NCI-H2029 treated with DMSO at 0.1 percent for 48 hours (cell line): ENCODE measurements at places on chromosomes 12 and 14.

DNA sequence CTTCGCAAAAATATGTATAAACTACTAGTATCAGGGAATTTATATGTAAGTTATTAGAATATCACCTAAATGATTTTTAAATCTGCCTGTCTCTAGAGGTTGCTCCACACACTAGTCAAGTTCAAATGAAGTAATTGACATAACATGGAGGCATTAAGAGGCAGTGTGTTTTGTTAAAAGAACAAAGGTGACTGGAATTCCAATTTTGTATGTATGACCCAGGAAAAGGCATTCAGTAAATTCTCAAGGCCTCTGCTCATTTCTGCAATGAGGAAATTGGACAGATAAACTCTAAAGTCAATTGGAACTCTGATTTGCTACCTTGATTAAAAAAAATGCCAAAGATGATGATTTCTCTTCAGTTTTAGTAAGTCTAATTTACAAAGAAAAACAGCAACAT, 117.1 kb downstream of the NAV3 start:
- DNase-seq, result no peak

DNA sequence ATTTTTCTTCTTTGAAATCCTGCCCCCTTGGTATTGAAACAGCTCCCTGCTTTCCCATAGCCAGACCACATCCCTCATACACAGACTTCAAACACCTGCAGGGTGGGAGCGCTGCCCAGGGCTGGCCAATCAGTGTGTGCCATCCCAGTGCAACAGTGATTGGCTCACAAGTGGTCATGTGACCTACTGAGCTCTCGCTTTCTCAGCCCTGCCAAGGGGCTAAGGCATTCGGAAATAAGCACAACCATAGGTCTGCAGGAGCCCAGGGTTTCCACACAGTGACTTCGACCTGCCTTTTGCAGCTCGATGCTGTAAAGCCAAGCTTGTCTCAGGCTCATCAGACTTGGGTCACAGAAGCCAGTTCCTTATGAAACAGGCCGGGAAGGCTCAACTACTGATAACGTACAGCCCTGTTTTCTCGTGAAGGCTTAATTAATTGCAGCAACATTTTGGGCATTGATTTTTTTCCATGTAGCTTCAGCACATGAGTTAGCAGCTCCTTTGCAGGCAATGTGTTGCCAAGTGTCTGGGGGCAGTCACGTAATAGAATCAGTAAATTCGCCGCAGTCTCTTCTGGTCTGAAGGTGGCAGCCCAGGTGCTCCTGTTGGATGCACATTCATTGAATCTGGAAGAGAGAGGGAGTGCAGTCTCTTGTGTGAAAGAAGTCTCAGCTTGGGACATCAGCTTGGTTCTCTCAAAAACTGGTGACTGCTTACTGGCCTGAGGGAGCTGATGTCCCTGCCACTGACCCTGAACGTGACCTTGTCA, 1091.8 kb downstream of the AACS start:
- no peak for DNase-seq

DNA sequence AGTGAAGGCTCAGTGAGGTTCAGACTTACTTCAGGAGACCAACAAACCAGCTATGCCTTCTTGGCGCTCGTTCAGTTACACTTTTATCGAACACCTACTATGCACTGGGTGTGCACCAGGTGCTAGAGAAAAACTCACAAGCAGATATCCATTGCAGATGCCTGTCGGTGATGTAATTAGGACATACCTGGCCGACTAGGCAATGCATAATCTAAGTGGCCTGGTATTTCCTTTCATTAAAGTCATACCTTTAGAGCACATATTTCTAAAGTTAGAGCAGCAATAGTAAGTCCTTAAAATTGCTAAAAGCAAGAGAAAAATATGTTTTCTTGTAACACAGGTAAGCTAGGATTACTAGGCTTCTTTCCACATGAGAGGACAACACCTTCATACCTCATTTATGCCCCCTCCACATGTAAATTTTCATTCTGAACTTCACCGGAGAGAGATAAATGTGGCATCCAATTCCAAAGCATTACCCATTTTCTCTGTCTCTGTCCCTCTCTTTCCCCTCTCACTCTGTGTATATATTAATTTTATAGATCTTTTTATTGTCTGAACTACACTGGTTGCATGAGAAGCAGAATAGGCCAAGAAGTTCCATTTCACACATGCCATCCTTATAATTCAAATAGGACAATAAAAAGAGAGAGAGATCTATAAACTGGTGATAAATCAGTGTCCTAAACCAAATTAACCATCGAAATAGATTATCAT, 242.2 kb downstream of the SPTSSA start:
- DNase-seq, result peak; percentile 97

DNA sequence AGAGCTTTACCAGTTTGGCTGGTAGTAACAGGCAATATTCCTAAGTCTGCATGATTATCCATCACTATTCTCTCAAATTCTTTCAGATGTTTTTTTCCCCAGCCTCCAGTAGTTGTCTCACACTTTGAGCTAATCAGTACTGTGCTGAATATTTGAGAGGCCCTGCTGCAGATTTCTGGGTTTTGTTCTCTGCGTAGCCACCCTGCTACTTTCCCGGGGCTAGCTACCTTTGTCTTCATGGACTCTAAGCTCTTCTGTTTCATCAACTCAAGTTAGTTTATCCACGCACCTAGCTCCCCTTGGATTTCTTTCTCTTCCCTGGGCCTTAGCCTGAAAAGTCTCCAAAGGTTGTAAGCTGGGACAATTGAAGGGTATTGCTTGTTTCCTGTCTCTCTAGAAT, 73.0 kb downstream of the FUT8 start:
- DNase-seq, result no peak

GRCh38 chr12:105569886-105570285, 239.4 kb downstream of the C12orf75 start:
- DNase-seq, result no peak

GRCh38 chr14:90342327-90342726, 10.6 kb upstream of the NRDE2 start:
- no peak for DNase-seq

GRCh38 chr12:73452672-73453469, 1084.8 kb upstream of the ATXN7L3B start:
- DNase-seq, result no peak

- no peak for DNase-seq
These were observed 17.9 kb downstream of the SPTLC2 start for GRCh38 chr14:77598366-77599070.

DNA sequence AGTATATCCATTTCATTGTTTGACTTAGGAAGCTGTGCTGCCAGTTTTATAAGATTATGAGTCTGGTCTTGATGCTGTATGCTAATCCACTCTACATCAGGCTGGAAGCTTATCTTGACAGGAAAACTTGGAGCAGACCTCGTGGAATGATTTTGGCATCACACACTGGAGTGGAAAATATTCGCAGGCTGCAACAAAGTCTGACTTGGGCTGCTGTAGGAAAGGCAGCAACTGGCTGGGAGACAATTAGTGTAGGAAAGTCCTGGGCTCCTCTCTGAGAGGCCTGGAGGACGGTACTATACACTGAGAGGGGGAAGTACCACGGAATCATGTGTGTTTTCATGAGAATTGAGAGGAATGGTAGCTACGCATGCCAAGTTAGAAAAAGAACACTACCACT, 383.7 kb downstream of the ETNK1 start:
- no peak for DNase-seq

DNA sequence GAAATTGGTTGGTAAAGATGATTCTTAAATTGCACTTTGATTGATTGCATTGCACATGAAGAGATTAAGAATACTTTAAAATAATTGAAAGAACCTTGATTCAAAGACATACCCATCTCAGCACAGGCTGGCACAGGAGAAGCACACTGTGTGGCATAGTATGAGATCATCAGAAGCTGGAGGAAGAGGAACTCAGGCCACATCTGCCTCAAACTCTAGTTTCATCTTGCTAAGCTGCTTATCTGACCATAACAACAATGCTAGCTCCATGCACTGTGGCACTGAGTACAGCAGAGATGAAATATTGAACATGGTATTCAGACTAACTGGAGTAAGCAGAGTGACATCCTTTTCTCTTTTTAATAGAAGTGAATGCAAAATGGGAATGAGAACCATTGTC, 99.1 kb downstream of the TBC1D30 start:
- DNase-seq, result no peak

- DNase-seq, result no peak
These were observed 98.1 kb upstream of the TMPO start for GRCh38 chr12:98417266-98417665.

- DNase-seq, result peak; percentile 39
These were observed 54.3 kb upstream of the SRSF5 start for GRCh38 chr14:69712599-69713088.

DNA sequence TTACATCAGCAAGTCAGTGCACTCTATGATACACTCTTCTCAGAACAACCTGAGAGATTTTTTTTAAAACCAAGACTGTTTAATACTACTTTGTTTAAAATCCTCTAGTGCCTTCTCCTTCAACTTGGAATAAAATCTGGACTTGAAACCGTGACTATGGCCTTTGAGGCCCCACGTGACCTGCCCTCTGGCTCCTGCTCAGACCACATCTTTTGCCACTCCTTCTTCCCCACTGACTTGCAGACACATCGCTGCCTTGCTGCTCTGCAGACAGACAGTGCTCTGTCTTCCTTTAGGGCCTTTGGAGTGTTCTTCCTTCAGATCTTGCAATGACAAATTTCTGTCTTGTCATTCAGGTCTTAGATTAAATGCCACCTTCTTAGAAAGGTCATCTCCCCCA, 48.5 kb downstream of the TTC8 start:
- DNase-seq, result no peak

- no peak for DNase-seq
These were observed 183.9 kb upstream of the SOX5 start for GRCh38 chr12:24133384-24133783.

DNA sequence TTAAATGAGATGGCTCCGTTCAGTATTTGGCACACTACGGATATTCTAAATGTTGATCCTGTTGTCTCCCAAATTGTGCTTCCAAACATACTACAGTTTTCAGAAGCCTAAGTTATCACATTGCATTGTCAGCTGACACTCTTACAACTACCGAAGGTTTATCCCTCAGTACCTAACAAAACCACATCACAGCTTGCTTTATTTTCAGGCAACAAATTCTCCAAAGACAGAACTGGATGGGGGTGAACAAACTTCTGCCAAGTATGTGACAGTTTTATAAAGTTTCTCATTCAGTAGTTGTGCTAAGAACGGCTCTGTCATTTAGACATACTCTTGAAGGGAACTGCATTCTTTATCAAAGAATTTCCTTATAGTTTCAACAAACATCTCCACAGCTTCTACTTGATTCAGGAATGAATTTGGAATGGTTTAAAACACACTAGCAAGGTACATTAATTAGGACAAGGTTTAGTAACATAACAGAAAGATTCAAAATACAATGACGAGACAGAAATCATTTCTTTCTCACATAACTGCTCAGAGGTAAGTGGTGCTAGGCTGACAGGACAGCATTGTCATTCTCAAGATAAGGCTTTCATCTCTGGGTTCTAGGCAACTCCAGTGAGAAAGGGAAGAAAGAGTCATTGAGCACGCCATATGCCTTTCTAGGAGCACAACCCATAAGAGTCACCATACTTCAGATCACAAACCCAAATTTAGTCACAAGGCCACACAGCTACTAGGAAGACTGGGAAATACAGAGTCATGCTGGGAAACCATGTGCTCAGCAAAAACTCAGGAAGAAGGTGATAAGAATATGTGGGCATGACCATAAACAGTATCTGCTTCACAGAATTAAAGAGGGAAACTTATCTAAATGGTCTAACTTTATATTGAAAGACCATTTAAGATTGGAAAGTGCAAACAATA, 100.7 kb downstream of the DUSP6 start:
- DNase-seq, result no peak

GRCh38 chr12:91224401-91224800, 41.8 kb upstream of the DCN start:
- DNase-seq, result no peak

GRCh38 chr12:117523971-117524370, 162.5 kb upstream of the NOS1 start:
- DNase-seq, result no peak

DNA sequence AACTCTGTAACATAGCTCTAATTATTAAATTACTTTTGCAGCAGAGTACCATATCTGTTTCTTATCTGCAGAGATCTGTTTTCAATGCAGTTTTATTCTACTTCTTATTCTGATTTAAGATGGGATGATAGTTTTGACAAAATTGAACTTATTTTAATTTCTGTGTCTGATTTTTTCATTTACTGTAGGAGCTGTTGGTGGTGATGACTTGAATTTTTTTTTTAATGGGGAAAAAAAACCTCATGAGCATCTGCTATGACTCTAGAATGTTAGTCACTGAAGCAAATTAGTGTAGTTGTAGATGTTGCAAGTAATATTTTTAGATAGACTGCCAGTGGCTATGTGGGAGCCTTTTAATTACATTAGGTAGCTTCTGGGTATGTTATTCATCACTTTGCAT, 23.4 kb downstream of the DNM1L start:
- no peak for DNase-seq

- DNase-seq, result no peak
These were observed 2.8 kb downstream of the EDDM3A start for GRCh38 chr14:20748439-20748838.

GRCh38 chr14:58635091-58635830, 2.5 kb upstream of the DACT1 start:
- DNase-seq, result no peak

DNA sequence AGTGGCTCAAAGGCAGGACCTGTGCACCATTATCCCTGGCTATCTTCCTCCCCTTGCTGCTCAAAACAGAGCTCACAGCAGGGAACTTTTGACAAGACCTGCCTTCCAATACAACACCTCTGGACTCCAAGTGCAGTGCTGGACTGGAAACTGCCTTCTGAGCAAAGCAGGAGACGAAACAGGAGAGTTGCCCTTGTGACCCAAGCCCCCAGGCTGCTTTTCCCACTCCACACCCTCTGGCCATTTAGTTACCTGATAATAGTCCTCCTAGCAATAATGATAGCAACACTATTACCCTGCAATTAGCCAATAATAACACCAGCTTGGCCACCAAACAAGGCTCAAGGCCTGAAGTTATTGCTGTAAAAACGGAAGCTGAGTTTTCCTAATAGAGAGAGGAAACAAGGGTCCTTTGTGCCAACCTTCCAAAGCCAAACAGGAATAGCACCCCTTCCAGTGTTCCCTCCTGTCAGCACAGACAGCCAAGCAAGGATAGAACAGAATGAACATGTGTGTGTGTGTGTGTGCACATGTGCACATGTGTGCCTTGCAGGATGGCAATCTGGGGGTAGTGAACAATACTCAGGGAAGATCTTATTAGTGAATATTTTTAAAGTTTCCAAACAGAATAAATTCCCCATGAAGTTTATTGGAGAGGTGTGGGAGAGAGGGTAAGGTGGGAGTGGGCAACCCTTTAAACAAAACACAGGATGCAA, 9.2 kb upstream of the KRT73 start:
- DNase-seq, result no peak

DNA sequence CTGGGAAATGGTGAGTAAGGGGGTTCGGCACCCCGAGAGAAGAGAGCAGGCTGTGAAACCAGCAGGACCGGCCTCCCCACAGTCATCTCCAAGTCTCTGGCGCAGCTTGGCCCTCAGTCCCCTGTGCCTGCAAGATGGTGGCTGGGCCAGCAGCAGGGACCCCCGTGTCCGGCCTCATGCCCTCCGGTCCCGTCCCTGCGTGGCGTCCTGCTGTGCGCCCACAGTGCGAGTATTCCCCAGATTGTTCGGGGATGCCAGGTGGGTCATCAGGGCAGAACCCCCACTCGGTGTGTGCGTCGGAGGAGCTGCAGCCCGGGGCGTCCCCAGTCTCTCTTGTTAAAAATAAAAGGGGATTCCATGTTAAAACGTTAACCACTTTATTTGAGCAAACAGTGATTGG, 216.9 kb upstream of the ALG10B start:
- no peak for DNase-seq
